ENCODE measurements at places on chromosomes 4 and X. TPM values are rescaled to one million over a fixed set of nuclear protein-coding genes. Genes with fewer than 3 reads are reported as not detected.

Gene TENM3
- 1.6 TPM for total RNA-seq

Gene CSN1S1
- not detected for total RNA-seq

Gene RTL5
- total RNA-seq: 2.9 TPM

Gene HSPA4L
- 9.4 TPM for total RNA-seq

Gene GRXCR1
- total RNA-seq: not detected

Gene FNIP2
- total RNA-seq: 6.4 TPM

Gene ARMCX4
- total RNA-seq: 0.63 TPM

Gene GTPBP6
- 49.8 TPM for total RNA-seq
